T-helper 22 cell (primary cell): ENCODE measurements at places on chromosomes 3 and 15.

DNA sequence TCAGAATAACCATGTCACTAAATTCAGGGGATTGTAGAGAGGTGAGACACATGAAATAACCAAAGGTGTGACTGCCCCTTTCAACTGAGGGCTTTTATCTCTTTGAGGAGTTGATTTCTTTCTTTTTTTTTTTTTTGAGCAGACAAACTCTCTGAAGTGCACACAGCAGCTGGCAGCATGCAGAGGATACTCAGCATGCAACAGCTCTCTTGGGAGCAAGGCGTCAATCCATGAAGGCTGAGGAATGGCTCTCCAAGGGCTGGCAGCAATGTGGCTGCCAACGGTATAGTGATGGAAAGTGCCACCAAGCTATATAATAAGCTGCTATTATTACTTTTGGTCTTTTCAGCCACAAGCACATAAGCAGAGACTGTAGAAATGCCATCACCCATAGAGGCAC is 226.7 kb upstream of the FEZF2 start:
- DNase-seq = no peak

- no peak for DNase-seq
These were observed 12.3 kb upstream of the PHLDB2 start for GRCh38 chr3:111846717-111847116.

GRCh38 chr3:15654891-15655290 is 53.3 kb downstream of the BTD start:
- DNase-seq = no peak

DNA sequence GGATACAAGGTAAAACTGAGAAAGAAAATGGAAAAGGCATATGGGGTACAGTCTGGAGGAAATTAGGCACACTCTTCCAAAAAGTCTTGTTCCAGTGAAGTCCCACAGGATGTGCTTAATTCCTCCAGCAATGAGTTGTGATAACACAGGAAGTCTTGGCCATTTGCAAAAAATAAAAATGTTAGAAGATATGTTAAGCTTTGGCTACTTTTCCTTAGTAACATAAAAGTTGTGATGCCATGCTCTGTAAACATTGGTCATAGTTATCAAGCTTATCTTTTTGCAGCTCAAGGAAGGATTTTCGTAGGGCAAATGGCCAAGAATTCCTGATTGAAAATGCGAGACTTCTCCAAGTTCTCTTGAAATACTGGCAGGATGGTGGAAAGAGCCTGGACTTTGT is 26.4 kb downstream of the LNP1 start:
- DNase-seq = no peak

GRCh38 chr3:128969993-128970739 is 23.7 kb downstream of the CFAP92 start:
- DNase-seq = peak; percentile 16

DNA sequence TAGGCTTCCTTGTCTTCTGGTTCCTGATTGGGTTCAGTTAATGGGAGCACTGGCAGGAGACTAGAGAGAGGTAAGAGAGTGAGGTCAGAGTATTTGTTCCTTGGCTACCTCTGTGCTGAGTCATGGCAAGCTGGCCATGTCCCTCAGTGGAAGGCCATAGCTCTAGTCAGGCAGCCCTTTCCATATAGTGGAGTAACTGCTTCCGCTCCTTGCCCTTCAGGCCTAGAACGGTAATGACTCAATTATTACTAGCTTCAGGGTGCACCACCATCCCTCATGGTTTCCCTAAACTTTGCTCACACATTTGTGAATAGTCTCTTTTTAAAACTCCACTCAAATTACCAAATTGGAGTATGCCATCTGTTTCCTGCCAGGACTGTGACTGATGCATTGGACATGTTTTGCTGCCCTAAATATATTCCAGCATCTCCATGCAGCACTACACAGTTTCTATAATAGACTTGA is 10.5 kb upstream of the ANO10 start:
- DNase-seq = no peak

DNA sequence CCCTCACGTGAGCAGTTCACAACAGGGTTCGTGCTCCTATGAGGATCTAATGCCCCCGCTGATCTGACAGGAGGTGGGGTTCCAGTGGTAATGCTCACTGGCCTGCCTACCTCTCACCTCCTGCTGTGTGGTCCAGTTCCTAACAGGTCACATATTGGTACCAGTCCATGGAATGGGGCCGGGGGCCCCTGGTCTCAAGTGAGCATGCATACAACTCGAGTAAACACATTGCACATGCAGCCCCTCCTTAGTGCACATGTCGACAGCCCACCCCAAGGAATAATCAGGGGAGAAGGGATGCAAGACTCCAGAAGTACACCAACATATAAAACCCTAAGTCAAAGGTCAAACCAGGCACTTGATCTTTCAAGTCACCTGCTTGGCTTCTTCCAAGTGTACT is 127.0 kb downstream of the TP63 start:
- DNase-seq = no peak

DNA sequence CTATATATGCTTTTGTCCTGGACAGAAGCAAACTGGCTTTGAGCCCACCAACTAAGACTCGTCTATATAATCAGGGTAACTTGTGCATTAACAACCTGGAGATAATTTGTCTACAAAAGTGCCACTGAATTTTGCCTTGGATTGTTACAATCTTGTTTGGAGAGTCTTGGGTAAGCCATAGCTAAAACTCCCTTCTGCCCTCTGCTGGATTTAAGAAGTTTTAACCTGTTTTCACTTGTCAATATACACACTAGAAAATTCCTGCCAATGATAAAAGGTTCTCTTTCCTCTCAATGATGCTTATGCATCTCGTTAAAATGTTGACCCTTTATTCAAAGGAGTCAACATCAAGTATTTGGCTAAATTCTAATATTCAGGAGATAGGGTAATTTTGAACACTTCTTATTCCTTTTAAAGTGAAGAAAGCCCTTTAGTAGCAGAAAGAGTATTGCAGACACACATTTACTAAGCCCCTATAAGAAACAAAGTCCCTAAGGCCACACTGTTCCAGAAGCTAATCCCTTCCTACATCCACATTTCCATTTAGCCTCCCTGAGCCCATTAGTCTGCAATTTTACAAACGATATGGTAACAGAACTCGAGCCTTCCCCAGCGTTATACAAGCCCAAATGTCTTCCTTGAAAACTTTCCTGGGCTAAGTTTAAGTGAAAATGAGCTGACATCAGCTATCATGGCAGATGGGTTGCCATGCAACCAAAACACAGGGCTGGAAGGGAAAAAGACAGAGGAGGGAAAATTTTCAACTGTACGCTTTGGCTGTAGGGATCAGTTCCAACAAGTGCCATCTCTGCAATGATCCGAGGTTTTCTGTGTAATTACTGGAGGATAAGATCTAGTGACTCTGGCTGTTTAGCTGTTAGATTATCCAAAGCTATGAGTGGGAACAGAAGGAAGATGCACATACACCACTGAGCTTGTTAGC is 75.9 kb upstream of the FGF12 start:
- no peak for DNase-seq

- no peak for DNase-seq
These were observed 50.1 kb downstream of the CFAP20DC start for GRCh38 chr3:58999774-59000160.

- DNase-seq = no peak
These were observed 30.6 kb downstream of the PTX3 start for GRCh38 chr3:157467200-157467599.

DNA sequence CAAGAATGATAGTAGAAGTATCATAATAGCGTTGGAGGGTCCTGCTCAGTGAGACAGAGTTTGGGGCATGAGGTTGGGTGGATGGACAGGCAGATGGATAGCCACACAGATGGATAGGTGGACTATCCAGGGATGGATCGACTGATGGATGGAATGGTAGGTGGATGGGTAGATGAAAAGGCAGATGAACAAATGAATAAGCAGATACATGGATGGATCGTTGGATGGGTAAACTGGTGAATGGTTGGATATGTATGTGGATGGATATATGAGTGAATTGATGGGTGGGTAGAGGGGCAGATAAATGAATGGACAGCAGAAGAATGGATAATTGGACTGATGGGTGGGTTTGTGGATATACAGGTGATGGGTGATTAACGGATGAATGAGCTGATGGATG is 9.5 kb downstream of the CPNE9 start:
- DNase-seq = no peak

- DNase-seq = no peak
These were observed 55.5 kb downstream of the MYZAP start for GRCh38 chr15:57647071-57647790.

DNA sequence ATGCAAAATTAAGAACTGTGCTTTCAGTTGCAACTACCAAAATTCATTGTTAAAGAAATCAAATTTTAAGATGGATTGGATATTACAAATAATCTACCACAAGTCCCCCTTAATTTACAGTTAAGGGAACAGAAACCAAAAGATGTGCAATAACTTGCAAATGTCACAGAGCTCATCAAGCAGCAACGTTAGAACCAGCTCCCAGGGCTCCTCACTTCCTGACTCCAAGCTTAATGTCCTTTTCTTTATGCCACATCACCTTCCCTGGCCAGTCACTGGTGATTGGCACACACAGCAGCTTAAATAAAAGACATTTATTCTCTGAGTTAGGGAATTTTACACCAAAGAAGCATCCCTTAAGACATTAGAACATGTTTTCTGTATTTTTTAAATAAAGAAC is 159.7 kb downstream of the RSL24D1 start:
- no peak for DNase-seq

GRCh38 chr3:30553641-30554316 is 52.6 kb upstream of the TGFBR2 start:
- no peak for DNase-seq

DNA sequence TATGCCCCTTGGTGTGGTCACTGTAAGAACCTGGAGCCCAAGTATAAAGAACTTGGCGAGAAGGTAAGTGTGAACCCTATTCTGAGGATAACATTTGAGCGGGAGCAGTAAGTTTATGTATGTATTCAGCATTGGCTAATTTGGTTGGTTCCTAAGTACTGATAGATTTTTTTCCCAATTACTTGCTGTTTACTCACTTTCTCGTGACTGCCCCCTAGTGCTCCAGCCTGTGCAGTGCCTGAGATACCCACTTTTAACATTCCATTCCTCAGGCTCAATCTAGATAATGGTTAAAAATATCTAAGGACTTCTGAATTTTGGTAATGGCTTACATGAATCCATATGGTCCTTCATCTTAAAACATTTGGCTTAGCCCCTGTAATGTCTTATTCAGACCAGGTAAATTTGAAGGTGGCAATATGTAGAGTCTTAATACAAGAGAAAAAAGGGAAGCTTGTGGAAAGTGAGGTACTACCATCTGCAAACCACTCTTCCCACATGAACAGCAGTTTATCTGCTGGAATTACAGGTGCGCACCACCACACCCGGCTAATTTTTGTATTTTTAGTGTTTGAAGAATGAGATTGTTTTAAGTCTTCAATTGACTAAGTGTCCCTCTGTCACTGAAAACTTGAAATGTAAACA is 7.1 kb downstream of the ELL3 start:
- DNase-seq = no peak

DNA sequence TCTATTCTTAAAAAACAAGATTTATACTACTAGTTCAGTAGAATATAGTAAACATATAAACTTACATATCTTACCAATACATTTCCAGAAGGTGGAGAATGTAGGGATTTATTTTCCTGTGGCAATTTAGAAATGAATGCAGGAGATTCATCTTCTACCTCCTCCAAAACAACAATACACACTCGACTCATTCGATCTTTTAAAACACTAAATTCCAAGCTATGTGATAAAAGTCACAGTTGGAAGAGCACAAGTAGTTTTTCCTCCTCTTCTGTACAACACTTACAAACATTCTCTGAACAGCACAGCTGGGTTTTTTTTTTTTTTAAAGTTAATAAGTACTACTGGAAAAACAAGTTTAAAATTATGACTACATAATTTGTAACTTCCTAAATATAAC is 1.4 kb downstream of the ANKRD28 start:
- DNase-seq = no peak

DNA sequence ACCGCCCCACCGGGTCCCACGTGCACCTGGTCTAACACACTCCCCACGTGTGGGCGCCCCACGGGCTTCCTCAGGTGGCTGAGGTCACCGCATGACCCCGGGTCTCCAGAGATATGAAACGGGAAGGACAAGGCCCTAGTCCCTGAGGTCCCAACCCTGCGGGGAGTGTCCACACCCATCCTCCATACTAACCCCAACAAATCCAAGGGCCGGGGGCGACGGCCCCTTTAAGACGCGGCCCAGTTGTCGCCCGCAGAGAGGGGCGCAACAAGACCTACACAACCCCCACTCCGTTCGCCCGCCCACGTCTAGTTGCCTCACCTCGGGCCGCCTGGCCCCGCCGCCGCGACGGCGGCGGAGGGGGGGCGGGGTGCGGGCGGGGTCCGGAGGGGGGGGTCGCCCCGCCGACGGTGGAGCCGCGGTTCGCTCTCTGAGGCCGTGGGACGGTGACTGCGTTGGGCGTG is 396 bp downstream of the INO80 start:
- peak; percentile 66 for DNase-seq

DNA sequence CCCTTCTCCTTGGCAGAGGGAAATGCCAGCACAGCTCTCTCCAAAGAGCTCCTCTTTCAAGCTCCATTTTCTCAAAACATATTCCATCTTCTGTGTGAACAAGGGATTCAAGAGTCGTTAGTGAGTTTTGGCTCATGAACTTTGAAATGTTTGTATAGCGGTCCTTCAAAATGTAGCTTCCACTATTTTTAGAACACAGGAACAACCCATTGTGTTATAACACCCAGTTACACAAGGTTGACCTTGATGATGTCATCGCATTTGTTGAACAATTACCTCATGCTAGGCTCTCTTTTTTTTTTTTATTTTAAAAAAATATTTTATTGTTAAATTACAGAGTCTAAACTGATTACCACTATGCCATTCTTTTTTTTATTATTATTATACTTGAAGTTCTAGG is 251.7 kb downstream of the THSD4 start:
- no peak for DNase-seq

- no peak for DNase-seq
These were observed 24.7 kb downstream of the KY start for GRCh38 chr3:134625885-134626741.

- no peak for DNase-seq
These were observed 12.6 kb downstream of the BFSP2 start for GRCh38 chr3:133412183-133413132.

DNA sequence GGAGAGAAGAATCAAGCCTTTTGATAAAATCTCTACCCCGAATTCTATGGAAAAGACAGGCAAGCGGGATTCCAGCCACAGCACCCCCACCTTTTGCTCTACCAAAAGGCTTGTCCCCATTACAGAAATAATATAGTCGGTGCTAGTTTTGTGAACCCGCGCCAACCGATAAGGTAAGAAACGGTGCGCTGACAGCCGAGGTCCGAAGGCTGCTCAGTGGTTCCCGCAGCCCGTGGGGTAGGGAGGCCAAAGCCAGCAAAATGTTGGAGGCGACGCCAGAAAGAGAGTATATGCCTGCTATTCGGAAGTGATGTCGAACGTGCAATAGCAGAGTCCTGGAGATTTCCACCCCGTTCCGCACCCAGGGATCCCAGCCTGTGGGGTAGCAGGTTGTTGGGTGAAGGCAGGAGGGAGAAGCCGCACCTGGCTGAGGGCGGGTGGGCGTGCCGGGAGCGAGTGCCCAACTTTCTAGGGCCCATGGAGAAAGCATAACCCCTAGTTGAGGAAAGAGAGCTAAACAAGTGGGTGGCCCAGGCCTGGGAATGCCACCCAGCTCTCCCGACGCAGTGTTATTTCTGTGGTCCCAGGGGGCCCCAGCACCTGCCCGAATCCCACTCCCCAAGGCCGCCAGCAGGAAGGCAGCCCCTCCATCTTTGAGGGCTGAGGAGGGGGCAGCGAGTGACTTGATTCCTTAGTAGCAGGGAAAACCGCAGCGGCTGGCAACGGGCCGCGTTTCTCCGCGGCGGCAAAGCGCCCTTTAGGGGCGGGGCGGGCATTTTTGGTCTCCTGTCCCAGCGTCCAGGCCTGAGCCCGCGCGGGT is 7.9 kb upstream of the SOX2 start:
- no peak for DNase-seq

GRCh38 chr3:132009241-132009640 is 25.6 kb downstream of the CPNE4 start:
- DNase-seq = no peak
